Stimulated activated CD8-positive, alpha-beta memory T cell treated with anti-CD3 and anti-CD28 coated beads, Interleukin-4, amount 100 ng/mL, for 1 hour (primary cell): ENCODE measurements at places on chromosomes 5 and 9.

DNA sequence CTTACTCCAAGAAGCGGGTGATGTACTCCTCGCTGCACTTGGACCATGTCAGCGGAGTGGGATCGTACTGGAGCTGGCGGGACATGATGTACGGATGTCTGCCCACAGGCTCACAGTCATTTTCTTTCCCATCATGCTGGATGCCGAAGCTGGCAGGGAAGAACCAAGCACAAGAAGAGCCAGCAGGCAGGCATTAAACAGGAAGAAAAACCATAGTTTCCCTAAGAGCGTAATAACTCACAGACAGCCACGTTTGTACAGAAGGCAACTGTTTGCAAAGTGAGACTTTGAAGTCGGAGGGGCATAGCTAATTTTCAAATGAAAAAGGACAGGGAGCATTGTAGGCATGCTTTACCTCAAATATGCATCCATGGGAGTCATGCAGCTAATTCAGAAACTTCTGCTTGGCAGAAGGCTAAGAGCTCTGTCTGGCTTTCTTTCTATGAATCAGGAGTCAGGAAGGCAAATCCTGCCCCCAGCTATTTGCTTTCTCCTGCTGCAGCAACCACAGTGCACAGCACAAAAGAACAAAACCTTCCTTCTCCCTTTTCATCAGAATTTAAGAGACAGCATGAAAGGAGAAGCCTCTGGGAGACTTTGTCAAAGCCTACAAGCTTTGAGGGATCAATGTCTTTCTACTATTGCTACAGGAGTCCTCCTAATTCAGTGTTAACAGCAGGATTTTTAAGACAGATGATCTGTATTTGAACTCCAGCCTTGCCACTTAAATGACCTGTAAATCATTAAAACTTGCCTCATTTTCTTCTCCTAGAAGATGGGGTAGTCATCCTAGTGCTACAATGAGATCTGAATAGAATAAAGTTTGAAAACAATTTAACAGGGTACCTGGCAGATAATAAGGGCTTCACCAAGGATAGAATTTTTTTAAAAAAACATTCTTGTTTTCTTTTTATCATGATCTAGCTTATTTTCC is 209.1 kb downstream of the TARS1 start:
- no peak for DNase-seq

GRCh38 chr5:89769975-89770374 is 639.6 kb downstream of the CETN3 start:
- no peak for DNase-seq

GRCh38 chr5:35172533-35172932 is 57.8 kb downstream of the PRLR start:
- DNase-seq = no peak

- DNase-seq = no peak
These were observed 153.6 kb downstream of the RFK start for GRCh38 chr9:76240578-76240977.

DNA sequence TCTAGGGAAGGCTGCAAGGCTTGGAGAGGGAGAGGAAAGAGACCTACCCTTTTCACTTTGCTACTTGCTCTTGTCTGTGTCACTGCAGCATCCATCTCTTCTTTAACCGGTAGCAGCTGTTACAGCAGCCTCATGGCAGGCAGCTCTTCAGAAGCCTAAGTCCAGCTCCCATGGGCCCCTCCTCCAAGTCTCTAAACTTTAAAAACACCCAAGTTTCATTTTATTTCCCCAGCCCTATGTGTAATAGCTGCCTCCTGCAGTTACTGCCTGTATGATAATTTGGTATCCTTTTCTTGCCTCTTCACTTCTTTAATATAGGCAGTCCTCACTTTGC is 313.1 kb upstream of the PIK3R1 start:
- DNase-seq = no peak

- DNase-seq = no peak
These were observed 192.6 kb upstream of the PRDM9 start for GRCh38 chr5:23314827-23315226.

GRCh38 chr9:131633491-131634031 is 88.2 kb downstream of the PRRT1B start:
- DNase-seq = no peak

DNA sequence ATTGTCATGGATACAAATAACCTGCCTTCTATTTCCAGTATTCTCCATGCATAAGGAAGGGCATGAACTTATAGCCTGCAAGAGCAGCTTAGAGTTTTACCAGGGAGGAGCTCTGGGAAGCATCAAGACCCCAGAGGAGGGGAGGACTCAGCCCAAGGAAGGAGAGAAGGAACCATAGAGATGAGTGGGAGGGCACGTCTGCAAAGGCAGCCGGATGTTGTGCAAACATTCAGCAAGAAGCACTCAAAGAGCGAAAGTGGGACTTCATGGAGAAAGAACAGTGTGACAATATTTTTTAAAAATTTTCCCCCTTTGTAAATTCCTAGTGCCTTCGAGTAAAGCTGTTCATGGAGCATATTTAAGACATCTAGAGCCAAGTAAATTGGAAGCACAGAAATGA is 270.1 kb upstream of the PTGER4 start:
- no peak for DNase-seq

DNA sequence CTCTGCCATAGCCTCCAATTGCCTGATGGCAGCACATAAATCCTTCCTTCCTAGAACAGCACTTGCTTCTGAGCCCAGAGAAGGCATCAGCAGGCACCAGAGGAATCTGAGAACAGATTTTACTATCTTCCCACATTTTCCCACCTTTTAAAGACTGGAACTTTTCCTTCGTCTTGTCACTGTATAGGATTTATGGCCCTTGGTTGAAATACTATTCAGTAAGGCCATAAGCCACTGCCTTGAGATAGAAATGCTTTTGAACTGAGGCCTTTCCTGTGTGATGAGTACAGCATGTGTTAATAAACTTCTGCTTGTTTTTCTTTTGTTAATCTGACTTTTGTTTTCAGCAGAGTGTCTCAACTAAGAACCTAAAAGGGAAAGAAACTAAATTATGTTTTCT is 84.3 kb downstream of the MRPS27 start:
- no peak for DNase-seq

DNA sequence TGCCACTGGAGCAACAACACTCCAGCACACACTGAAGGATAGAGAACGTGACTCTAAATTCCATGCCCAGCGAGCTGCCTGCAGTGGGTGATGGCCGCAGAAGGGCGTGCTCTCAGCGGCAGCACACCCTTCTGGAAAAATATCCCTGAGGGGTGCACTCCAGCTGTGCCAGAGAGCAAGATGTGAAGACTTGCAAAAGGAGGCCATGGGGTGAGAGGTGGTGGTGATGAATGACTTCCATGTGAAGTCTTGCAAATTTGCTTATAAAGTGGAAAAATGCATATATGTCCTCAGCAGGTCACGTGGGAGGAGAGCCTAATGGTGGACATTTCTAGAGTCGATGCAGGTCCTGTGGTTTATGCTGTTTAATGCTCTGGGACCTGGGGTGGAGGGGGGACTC is 39.8 kb upstream of the COL5A1 start:
- DNase-seq = no peak
